ENCODE measurements at places on chromosomes 5 and 9.

- DNase-seq, result peak; percentile 82
These were observed 6.8 kb downstream of the RALGDS start for GRCh38 chr9:133113949-133114885.

DNA sequence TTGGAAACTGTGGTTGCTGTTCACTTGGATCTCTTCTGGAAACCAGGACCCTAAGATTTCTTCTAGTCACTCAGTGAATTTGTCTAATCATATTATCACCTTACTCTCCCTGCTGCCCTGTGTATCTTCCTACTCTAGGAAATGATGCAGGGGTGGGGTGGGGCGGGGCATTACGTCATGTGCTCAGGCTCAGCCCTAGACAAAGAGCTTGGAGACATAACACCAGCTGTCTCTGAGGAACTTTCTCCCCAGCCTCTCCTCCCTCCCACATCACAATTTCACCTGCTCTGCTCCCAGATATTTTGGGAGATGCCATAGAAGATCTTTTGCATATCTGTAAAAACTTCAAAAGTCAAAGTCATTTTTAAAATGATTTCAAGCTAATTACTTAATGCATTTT is 470.4 kb downstream of the ZSWIM6 start:
- DNase-seq, result peak; percentile 28

GRCh38 chr5:170470808-170471404 is 32.9 kb upstream of the KCNIP1 start:
- no peak for DNase-seq

DNA sequence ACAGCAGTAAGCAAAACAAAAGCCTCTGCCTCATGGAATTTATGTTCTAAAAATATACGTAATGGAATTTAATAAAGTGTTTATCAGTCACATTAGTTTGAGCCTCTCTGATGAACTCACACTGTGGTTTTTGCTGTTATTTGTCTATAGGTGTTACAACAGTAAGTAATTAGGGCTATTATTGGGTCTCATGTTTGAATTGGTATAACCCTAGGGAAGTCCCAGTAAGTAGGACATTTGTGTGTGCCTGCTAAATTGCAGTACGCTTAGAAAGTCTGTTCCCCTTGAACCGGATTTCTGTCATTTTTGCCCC is 197.6 kb downstream of the NR3C1 start:
- no peak for DNase-seq

- DNase-seq, result no peak
These were observed 4.9 kb upstream of the FYB1 start for GRCh38 chr5:39224196-39224761.

DNA sequence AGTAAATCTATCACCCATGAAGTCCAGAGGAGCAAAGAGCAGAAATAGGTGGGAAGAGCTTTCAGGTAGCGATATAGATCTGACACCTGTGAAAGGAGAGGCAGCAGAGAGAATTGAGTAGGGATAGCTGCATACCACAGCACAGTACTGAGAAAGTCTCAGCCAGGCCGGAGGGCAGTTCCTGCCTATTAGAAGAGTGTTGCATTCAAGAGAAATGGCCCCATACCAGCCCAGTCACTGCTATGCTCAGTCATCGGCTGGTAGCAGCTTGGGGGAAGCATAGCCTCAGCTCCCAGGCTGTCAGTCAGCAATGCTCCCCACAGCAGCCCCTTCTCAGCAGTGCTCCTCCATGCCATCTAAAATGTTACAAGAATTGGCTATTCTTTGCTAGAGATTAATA is 285.1 kb upstream of the CDH6 start:
- DNase-seq, result no peak
